ENCODE measurements at places on chromosomes 3 and 15.

- peak; percentile 45 for DNase-seq
Observed at GRCh38 chr3:4993276-4994143, 14.3 kb downstream of the BHLHE40 start.

DNA sequence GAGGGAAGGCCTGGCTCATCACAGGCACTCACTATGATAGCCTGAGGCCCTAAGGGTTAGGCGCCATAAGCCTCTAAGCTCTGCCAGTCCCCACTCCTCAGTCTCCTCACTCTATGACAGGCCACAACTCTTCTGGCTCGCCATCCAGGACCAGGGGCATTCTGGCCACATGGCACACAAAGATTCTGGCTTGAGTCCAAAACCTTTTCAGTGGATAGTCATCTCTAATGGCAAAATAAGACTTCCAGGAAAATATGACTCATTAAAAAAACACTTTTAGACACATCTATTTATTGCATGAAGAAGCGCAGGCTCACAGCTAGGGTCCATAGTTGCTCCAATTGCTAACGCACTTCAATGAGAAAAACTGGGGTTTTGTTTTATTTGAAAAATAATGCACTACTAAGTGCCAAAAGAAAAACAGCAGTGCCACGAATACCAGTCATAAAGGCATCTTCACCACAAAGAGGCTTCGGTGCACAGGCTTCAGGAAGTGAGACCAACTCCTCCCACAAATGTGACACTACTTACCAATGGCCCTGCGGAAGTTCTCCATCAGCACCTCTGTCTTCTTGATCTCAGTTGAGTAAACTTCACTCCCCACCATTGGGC lies 11.1 kb downstream of the RUVBL1 start:
- peak; percentile 87 for DNase-seq

DNA sequence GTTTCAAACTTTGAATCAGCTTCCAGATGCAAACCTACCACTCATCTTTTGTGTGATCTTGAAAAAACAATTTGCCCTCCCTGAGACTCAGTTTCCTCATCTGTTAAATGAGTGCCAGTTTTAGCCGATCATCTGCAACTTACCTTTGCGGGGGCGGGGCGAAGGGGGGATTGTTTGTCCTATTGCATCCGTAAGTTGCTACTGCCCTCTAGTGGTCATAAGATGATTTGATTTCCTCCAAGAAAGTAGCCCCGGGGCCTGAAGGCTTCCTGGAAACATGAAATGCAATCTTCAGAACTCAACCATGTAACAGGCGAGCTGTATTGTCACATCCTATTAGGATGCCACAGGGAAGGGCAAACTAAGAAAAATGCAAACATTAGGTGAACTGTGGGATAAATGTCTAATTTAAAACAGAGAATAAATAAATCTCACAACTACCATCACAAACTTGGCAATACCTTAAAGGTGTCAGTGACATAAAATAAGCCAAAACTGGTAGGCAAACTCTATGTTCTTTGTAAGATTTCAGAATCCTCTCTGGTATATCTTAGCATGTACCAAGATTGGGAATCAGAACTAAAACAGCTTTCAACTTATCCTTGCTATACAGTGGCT lies 63.5 kb upstream of the CLDN18 start:
- peak; percentile 81 for DNase-seq

DNA sequence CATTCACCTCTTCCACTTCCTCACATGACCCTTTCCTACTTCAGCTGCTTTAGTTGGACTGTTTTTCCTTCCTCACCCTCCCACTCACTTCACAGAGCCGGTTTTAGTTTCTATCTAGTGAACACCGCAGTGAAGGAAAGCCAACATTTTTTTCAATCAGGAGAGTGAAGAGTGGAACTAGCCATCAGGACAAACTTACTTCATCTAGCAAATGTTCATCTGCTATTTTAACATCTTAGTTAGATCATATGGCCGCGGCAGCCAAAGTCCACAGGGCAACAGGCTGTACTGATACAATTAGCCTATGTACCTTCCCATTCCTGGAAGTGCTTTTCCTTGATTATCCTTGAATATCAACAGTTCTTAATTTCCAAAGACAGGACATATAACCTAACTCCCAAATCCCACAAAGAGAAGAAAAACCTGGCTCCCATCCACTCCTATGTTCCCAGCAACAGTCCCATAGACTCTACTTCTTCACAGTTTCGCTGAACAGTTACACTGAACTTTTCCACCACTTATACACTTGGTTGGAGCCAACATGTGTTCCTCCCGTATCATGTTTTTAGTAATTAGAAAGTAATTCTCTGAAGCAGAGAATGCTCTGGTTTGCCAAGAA lies 456.2 kb upstream of the THBS1 start:
- no peak for DNase-seq

DNA sequence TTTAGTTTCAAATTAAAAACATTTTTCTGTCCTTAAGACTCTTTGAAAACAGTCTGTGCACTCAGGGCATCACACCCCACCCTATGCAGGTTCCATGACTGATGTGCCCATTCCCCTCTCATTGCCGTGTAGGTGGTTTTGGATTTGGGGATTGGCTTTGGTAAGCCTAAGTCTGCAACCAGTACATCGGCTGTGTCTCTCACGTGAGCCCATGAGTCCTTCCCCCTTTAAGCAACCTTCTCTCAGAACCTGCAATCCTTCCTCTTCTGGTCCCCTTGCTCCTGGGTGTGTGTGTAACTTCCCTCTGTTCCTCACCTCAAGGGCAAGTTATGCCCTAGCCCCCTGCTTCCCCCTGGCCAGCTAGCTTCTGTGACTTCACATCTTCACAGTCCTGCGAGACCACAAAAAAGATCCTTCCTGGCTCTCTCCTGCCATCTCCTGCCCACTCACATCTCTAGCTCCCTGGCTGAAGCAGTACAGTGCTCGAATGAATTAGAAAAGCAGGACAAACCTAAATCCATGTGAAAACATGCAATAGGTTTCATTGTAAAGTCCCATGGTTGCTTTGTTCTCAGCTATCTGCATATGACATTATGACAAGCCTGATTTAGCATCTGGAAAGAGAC lies 126.7 kb downstream of the UACA start:
- no peak for DNase-seq

DNA sequence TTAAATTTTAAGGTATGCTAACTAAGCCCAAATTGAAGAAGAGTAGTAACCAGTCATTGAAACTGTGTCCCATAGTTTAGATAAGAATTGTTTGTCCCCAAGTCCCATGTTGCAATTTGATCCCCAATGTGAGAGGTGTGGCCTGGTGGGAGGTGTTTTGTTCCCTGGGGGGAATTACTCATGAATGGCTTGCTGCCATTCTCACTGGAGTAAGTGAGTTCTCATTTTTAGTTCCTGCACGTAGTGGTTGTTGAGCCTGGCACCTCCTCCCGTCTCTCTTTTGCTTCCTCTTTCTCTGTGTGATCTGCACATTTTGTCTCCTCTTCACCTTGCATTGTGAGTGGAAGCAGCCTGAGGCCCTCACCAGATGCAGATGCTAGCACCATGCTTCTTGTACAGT lies 1271.0 kb downstream of the NSUN3 start:
- peak; percentile 48 for DNase-seq

DNA sequence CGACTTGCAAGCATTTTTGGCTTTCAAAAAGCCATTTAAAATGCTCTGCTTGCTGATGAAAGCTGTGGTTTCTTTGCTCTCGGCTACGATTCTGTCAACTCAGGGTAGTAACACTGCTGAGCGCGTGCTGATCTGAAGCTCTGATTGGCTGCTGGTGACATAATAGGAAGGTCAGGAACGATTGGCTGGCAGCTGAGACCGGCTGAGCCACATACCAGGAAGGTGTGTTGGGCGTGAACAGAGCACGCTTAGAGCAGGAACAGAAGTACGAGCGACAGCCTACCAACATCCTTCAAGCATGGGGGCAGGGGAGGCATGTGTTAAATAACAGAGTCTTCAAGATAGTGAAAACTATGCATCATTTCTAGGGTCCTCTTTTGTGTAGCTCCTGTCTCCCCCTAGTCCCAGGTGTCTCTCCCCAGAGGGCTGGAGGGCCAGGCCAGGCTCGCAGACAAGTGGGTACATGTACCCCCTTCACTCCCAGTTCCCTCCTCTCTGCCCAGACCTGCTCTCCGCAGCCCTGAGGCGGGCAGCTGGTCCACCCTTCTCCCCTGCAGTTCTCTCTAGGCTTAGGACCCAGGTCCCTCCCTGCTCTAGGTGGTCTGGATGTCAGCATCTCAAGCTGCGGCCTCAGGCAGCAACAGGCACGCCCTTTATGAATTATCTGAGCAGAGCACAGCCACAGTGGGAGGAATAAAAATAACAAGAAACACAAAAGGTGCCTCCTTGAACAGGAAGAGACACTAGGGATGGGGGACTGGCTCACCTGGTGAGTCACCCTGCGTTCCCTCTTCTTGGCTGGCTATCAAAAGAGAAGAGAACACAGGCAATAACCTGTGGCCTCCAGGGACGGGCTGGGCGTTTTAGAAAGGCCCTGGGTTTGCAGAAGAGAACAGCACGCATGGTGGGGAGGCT lies 76.0 kb downstream of the TAMM41 start:
- DNase-seq = peak; percentile 100

- DNase-seq = no peak
Observed at GRCh38 chr3:128748557-128748956, 22.6 kb downstream of the RAB7A start.

DNA sequence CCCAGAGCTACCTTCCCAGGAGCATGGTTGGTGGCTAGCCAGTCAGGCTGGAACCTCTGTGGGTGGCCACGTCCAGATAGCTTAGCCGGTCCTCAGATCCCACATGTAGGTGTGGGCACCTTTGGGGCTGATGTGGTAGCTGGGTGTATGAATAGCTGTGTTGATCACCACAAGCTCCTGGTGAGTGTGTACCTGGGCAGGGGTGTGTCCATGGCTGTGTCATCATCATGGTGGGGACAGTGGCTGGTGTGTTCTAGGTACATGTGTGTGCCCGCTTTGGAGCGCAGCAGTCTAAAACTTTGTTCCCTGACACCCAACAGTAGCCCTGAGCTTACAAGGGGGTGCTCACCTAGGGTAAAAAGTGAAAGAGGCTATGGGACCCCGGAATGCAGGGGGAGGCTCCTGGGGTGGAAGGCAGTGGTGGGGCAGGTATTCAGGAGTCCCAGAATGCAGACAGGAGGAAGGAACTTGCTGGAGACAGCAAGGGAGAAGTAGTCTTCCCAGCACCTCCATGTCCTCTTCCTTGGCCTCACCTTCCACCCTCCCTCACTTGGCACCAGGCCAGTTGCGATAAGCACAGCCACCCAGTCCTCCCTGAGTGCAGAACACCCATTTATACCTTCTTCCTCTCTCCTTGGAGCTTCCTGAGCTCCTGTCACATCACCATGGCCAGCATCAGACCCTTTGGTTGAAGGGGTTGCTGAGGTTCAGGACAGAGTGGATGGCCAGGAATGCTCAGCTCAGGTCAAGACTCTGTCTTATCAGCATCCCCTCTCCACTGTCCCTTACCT lies 1.2 kb downstream of the CISH start:
- DNase-seq = no peak

DNA sequence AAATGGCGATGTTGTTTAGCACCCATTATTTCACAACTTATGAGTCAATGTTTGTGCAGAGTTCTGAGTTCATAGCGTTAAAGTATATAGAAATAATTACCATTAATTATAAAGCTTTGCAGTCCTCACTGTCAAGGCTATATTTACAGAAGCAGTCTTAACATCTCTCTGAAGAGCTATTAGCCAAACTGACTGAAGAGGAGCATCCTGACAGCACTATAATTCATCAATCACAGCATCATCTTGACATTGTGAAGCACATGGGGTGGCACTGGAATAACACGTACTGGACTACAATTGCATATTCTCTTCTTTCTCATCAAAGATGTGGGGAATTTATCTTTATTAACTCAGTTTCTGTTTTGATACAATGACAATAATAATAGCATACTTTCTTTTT lies 260.6 kb upstream of the MME start:
- DNase-seq = no peak

- peak; percentile 24 for DNase-seq
Observed at GRCh38 chr3:193030276-193030675, 112.6 kb upstream of the MB21D2 start.

DNA sequence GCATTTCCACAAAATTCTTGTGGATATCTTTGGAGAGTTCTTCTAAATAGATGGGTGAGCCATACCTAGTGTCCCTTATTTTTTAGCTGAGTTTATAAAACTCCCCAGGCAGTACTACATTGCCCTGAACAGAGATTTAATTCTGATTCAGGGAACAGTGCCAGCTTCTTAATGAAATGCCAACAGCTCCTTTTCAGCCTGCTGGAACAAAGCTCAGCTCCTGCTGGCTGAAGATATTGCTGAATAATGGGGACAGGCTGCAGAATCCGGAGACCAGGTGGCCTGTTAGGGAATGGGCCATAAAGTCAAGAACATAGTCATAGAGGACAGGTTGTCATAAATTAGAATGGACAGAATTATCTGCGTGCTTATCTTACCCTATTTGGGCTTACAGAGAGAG lies 8.9 kb downstream of the HGD start:
- DNase-seq = no peak

DNA sequence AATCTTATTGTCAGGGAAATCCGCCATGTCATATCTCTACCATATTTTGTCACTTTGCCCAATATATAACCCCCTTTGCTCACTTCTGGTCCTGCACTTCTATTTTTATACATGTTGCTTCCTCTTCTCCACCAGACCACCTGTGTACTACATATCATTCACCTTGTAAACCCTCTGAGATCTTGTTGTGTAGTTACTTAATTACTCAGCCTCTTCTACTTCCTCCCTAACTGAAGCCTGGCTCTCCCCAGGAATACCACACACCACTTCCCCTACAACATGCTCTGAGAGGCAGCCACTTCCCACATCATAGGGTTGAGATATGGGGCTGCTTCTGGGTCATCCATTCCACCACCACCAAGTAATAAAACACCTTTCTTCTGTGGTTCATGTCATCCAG lies 10.0 kb downstream of the HEXA start:
- no peak for DNase-seq

- DNase-seq = no peak
Observed at GRCh38 chr3:37902674-37903073, 41.0 kb downstream of the CTDSPL start.

DNA sequence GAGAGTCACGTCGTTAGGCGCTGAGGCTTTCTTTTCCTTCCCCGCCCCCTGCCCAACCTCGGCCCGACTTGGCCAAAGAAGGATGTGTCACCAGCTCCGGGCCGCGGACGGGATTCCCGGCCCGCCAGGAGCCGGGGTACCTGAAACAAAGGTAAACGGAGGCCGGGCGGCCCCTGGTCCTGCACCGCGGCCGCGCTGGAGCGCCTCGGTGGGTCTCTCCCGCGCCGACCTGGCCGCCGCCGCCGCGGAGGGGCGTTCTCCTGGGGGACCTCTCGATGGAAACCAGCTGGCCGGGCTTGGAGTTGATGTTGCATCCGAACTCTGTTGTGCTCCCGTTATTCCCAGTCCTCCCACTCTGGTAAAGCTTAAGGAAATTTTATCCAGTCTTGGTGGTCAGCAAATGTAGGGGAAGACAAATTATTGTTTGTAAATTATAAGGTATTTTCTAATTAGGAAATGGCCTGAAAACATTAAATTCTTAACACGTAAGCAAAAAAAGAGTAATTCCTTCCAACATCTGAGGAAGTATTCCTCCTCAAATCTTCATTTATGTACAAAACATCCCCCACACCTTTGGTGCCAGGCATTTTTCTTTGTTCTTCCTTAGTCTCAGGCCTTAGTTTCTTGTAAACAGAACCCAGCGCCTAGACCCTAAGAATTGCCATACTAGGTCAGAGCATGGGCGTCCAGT lies 888 bp downstream of the PPP2R3A start:
- DNase-seq = peak; percentile 81
